ENCODE measurements at places on chromosomes 4 and X.

GRCh38 chrX:16457239-16457638 is 192.7 kb upstream of the S100G start:
- DNase-seq: no peak

DNA sequence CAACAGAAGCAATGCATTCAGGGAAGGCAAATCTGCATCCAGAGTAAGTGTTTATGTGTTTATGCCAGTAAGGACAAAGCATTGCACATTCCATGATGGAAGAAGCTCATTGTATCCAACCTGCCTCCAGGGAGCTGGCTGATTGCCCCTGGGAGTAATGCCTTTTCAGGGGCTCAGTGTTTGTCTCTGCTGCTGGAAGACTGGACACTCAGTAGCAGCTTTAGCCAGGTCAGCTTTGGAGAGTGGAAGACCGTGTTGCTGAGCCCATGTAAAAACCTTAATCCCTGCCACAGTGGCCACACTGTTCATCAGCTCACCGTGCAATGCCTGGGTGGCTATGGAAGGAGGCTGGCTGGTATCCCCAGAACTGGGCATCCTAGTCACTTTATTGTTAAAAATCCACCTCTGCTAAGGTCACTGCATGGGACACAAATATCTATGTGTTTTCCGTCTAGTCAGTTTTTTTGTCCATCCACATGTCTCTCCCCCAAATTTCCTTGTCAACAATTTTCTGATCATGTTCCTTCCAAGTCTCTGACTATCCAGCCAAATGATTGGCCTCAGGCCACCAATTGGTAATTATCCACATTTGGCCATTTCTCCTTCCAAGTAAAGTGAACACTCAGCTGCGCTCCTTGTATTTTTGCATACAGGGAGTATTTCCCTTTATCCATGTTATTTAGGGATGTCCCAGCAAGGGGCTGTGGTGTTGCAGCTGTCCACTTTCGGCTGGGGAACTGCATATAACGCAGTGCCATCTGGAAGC is 2044.5 kb upstream of the AGA start:
- DNase-seq: no peak

DNA sequence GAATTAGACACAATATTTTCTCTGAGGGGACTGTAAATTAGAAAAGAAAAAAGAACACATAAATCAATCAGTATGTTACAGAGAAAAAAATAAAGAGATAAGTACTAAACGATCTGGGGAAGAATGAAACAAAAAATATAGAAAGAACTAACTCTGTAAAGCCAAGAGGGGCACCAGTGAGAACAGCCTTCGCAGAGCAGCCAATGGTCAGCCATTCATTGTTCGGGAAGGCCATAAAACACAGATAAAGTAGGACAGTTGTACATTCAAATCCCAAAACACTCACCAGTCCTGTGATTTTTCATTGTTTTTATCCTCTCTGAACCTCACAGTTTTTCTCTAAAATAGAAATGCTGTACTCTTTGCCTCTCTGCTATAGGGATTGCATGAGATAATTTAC is 127.9 kb downstream of the NEK1 start:
- DNase-seq: no peak

- DNase-seq: no peak
Measured at GRCh38 chr4:115396034-115396433, 282.6 kb upstream of the NDST4 start.

DNA sequence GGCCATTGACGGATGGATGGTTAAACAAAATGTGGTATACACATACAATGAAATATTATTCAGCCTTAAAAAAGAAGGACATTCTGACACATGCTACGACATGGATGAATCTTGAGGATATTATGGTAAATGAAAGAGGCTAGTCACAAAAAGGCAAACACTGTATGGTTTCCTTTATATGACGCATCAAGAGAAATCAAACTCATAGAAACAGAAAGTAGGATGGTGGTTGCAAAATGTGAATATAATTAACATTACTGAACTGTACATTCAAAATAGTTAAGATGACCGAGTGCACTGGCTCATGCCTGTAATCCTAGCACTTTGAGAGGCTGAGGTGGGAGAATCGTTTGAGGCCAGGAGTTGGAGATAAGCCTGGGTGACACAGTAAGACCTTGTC is 9.5 kb upstream of the CASK start:
- no peak for DNase-seq

DNA sequence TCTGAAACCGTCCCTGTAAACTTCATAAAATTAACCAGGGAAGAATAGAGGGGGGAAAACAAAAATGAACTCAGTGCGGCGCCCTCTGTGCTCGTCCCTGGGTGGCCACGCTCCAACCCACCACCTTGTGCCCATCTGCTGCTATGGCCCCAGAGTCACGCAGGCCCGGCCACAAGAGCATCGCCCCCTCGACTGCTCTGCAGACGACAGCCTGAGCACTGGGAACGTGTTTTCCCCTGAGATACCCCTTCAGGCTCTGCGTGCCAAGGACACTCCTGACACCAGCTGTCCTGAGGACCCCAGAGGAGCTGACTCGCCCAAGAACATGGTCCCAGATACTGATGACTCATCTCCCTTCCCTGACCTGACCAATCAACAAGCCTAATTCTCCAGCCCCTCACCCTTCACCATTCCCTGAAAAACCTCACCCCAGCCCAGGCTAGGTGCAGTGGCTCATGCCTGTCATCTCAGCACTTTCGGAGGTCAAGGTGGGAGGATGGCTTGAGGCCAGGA is 64.1 kb upstream of the GPR78 start:
- DNase-seq: no peak
